ENCODE measurements at places on chromosomes 7 and 10. TPM values are rescaled to one million over a fixed set of nuclear protein-coding genes. Genes with fewer than 3 reads are reported as not detected.

SAP25 gene
- not detected for total RNA-seq

DNA sequence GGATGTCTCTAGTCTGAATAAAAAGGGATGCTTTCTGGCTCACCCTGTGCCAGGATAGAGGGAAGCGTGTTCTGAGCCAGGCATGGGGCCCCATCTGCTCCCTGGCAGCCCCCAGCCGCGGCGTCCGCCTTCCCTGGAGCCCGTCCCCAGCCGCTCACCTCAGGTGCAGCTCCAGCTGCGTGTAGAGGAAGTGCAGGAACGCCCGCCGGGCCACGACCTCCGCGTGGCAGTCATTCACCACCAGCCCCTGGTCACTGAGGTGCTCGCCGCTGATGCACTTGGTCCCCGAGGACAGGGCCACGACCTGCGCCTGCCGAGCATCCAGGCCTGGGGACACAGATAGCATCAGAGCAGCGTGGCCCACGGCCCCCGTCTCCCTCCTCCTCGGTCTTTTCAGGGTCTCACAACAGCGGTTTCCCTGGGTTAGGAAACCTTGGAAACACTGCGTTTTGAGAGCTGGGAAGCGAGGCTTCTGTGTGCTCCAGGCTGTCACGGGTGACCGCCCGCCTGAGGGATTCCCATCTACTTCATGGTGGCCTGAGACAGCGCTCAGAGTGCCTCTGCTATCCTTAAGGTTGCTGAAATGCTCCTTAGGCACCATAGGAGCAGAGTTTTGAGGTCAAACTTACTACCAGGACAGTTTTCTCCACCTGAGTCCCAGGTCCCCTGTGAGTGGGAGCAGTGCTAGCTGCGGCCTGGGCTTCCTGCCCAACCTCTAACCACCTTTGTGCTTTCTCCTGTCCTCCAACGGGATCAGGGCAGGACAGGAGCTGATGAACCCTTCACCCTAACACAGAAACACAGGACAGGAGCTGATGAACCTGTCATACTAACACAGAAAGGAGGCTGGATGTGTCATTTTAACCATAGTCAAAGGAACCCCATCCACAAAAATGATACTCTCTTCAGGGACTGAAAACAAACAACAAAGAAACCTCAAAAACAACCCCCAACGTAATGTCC lies 186.1 kb downstream of the WDR37 start:
- no peaks in the 10 kb centered on the region for H3K27me3 ChIP-seq
- no peak overlapping the region for H3K27ac ChIP-seq
- H3K4me1 ChIP-seq: no peaks in the 10 kb centered on the region
- H3K4me3 ChIP-seq: no peak overlapping the region
- no peaks in the 10 kb centered on the region for H3K36me3 ChIP-seq
- DNase-seq: no peak

- peaks cover 2% of the 10 kb centered on the region for H3K4me1 ChIP-seq
- no peak for DNase-seq
- no peaks in the 10 kb centered on the region for H3K36me3 ChIP-seq
- H3K27me3 ChIP-seq: no peaks in the 10 kb centered on the region
Observed at GRCh38 chr10:35921866-35922350, 279.8 kb upstream of the FZD8 start.

OR6B1 gene
- not detected for total RNA-seq

NPY gene
- not detected for total RNA-seq

DNA sequence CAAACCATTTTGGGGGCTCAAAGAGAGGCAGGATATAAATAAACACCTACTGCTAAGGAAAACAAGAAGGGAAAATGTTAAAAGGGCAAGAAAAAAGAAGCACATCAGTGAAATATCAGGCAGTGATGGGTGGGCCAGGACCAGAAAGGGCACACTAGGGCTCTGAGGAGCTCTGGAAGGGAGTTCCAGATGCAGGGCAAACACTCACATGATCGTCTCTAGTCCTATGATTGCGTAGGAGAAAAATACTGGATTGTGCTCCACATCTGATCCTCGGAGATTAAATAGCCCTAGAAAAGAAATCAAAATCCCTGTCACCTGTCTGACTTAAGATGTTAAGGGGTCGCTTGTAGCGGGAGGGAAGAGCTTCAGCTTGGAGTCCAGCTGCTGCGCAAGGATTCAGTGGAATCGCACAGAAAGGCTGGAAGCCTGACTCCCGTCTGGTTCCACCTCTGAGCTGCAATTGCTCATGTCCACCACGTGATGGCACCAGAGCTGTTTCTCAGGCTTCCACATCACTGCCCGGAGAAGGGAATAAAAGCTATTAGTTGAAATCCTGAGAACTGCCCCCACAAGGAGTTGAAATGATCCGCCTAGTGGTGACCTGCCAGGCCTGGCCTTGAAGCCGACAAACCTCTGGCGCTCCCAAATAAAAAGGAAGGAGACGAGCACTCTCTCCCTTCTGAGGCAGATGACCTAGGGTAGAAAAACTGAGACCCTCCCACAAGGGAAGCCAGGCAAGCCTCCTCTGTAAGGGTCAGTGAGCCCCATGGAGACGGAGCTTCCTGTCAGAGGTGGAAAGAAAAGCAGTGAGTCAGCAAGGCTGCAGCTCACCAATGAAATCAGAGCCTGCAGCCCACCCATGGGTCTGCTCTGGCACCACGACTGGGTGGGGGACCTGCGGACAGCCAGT lies 39.2 kb downstream of the XPNPEP1 start:
- DNase-seq: peak; percentile 90
- no peak overlapping the region for H3K4me3 ChIP-seq
- H3K27me3 ChIP-seq: no peaks in the 10 kb centered on the region
- H3K27ac ChIP-seq: peak overlapping the region; percentile 62

DNA sequence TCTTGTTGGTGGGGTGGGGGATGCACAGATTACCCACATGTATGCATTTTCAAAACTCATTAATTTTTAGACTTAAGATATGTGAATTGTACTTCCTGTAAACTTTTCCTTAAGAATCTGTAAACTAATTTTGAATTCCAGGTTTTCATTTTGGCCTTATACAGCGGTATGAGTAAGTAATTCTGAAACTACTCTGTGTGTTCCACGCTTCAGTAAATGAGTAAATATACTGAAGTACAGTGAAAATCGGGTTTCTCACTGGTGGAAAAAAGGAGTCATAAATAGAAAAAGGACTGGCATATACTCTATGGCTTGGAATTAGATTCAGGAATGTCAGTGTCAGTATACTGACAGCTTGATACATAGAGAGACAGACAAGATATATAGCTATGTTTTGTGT lies 72.8 kb downstream of the CTTNBP2 start:
- H3K36me3 ChIP-seq: 0 out of 2 replicates have a peak, but pooled peaks cover 1% of the 10 kb centered on the region
- no peaks in the 10 kb centered on the region for H3K27me3 ChIP-seq
- no peak overlapping the region for H3K27ac ChIP-seq
- no peak overlapping the region for H3K4me3 ChIP-seq

DNA sequence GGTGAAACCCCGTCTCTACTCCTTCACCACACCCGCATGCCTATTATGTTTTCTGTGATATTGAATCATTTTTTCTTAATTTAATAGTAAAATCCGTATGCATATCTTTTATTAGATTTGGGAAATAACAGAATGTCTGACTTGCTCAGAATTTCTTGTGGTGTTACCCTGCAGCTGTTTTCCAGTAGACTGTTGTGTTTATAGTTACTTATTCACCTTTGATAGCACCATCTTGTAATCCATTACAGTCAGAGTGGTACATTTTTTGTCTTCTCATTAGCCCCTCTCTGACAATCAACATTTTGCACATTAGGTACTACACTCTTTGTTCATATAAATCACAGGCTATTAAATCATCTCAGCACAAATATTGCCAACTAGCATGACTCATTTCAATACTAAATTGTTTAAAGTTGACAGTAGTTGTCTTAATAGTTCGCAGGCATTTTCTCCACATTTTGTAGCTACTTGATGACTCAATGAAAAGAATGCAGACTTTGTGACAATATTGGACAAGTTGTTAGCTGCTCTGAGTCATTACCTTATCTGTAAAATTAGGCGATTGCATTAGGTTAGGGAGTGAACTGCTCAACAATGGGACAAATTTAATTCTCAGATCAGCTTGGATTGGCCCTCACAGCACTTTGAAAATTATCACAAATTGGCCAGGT lies 17.8 kb upstream of the SLC16A12 start:
- no peak overlapping the region for H3K4me3 ChIP-seq
- peaks cover 4% of the 10 kb centered on the region for H3K4me1 ChIP-seq
- no peak overlapping the region for H3K27ac ChIP-seq
- peak; percentile 97 for DNase-seq

- no peaks in the 10 kb centered on the region for H3K36me3 ChIP-seq
- H3K27ac ChIP-seq: no peak overlapping the region
- H3K27me3 ChIP-seq: no peaks in the 10 kb centered on the region
- no peak overlapping the region for H3K4me3 ChIP-seq
Observed at GRCh38 chr10:22742678-22743077, 28.3 kb upstream of the PIP4K2A start.

PLXNA4 gene
- total RNA-seq: under 0.01 TPM

ATRNL1 gene
- 0.18 TPM for total RNA-seq

- H3K27me3 ChIP-seq: no peaks in the 10 kb centered on the region
- no peak overlapping the region for H3K27ac ChIP-seq
- H3K36me3 ChIP-seq: peaks cover under 1% of the 10 kb centered on the region
- H3K4me3 ChIP-seq: no peak overlapping the region
Observed at GRCh38 chr7:50679218-50680007, 103.3 kb downstream of the GRB10 start.

ZNF239 gene
- 12.7 TPM for total RNA-seq

FERD3L gene
- total RNA-seq: not detected

SLC18A2 gene
- not detected for total RNA-seq

- no peak overlapping the region for H3K4me3 ChIP-seq
- H3K27me3 ChIP-seq: no peaks in the 10 kb centered on the region
- DNase-seq: no peak
- 0 out of 2 replicates have a peak, but pooled peaks cover 2% of the 10 kb centered on the region for H3K36me3 ChIP-seq
- peaks cover 4% of the 10 kb centered on the region for H3K4me1 ChIP-seq
- no peak overlapping the region for H3K27ac ChIP-seq
Observed at GRCh38 chr7:74042746-74043522, 15.0 kb downstream of the ELN start.

GRCh38 chr7:28228396-28228795 lies 47.8 kb upstream of the JAZF1 start:
- no peak overlapping the region for H3K27ac ChIP-seq
- no peaks in the 10 kb centered on the region for H3K27me3 ChIP-seq
- no peaks in the 10 kb centered on the region for H3K4me1 ChIP-seq
- H3K4me3 ChIP-seq: no peak overlapping the region

DNA sequence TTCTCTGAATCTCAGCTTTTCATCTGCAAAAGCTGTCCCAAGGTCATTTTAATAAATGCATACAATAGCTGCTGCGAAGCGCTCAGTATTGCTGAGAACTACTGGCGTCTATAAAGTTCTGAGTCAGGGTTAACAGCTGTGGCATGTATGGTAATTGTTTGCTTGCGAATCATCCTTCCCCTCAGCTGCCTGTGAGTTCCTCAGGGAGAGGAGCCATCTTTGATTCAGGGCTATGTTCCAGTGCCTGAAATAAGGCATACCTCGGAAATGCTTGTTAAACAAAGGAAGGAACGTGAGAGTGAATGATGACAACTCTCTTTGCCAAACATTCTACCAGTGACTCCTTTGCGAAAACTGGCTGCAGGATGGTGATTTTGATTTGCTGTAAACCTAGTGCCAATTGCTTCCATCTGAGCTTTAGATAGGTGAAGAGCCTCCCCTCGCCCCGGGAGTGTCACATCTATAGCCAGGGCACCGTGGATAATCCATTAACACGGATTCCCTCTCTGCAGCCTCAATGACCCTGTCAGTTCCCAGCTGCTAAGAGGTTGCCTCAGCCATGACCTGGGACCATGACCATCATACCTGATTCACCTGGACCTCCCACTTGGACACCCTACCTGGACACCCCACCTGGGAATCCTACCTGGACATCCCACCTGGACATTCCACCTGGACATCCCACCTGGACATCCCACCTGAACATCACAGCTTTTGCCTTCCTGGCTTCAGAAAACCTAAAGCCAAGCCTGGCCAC lies 39.6 kb downstream of the GPRIN2 start:
- H3K4me1 ChIP-seq: peaks cover 11% of the 10 kb centered on the region
- H3K27ac ChIP-seq: peak overlapping the region; percentile 55
- DNase-seq: peak; percentile 96
- no peaks in the 10 kb centered on the region for H3K36me3 ChIP-seq
- H3K27me3 ChIP-seq: no peaks in the 10 kb centered on the region

- no peaks in the 10 kb centered on the region for H3K36me3 ChIP-seq
- peaks cover 12% of the 10 kb centered on the region for H3K27me3 ChIP-seq
- H3K4me3 ChIP-seq: no peak overlapping the region
- peak; percentile 7 for DNase-seq
- H3K27ac ChIP-seq: no peak overlapping the region
Observed at GRCh38 chr10:50946991-50947781, 61.8 kb upstream of the A1CF start.

DNA sequence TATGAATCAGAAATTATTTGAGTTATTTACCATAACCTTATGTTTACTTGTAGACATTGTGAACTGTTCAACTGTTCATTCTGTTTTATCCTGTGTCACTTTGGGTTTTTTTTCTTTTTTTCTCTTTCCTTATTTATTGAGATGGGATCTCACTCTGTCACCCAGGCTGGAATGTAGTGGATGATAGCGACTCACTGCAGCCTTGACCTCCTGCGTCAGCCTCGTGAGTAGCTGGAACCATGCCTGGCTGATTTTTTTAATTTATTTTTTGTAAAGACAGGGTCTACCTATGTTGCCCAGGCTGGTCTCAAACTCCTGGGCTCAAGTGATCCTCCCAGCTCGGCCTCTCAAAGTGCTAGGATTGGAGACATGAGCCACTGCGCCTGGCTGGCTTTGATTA lies 97.1 kb downstream of the CSTF2T start:
- no peaks in the 10 kb centered on the region for H3K36me3 ChIP-seq
- DNase-seq: peak; percentile 61

MTG1 gene
- total RNA-seq: 38.5 TPM

DNA sequence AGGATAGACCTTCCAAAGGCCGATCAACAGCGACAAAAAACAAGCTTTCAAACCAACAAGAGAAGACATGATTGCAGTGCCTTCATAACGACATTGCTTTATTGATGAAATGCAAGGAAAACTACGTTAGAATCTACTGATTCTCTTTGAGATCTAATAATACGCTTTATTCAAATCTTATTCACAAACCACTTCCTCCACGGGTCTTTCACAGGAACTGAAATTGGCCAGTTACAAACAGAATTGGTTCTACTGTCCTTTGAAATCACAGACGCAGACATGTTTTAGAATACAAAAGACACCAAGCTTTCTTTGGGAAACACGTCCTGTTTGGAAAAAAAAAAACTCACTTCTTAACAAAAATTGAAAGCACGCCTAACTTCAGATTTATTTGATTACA lies 74.7 kb upstream of the SEPHS1 start:
- H3K4me3 ChIP-seq: no peak overlapping the region
- H3K27me3 ChIP-seq: peaks cover 15% of the 10 kb centered on the region
- DNase-seq: no peak
- H3K36me3 ChIP-seq: no peaks in the 10 kb centered on the region
- no peaks in the 10 kb centered on the region for H3K4me1 ChIP-seq

GRM3 gene
- not detected for total RNA-seq

DNA sequence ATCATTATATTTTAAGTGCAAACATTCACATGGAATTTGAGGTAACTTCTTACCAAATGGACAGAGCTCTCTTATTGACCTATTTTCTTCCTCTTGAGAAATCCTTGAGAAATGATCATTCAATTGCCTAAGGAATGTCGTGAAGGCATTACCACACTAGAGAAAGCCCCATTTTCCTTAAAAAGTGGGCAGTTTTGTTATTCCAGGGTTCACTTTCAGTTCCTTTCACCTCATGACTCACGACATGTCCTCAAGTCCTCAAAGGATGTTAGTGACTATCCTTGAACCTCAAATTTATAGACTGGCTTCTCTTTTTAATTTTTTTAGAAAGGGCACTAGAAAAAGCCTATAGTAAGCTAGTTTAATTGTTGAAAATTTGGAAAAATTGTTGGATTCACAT lies 40.4 kb upstream of the SMIM30 start:
- no peaks in the 10 kb centered on the region for H3K27me3 ChIP-seq
- H3K27ac ChIP-seq: no peak overlapping the region
- no peaks in the 10 kb centered on the region for H3K4me1 ChIP-seq
- no peak for DNase-seq

ORAI2 gene
- 52.2 TPM for total RNA-seq
